Omental fat pad (tissue), 4 donors: ENCODE measurements at places on chromosomes 5 and 9.

GRCh38 chr5:44862808-44863207 lies 54.1 kb downstream of the MRPS30 start:
- DNase-seq, result no peak

DNA sequence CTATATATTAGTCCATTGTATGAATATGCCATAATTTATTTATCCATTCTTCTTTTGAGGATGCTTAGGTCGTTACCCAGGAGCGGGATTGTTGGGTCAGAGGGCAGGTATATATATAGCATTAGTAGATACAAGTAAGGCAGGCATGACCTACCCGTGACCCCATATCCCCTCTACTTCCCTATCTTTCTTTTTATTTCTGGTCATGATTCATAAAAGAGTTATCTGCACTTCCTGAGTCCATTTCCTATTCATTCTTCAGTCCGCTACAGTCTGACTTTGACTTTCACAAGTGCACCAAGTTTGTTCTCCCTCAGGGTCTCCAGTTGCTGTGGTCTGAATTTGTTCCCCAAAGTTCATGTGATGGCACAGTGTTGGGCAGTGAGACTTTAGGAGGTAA lies 6.9 kb downstream of the RHOBTB3 start:
- DNase-seq, result no peak

DNA sequence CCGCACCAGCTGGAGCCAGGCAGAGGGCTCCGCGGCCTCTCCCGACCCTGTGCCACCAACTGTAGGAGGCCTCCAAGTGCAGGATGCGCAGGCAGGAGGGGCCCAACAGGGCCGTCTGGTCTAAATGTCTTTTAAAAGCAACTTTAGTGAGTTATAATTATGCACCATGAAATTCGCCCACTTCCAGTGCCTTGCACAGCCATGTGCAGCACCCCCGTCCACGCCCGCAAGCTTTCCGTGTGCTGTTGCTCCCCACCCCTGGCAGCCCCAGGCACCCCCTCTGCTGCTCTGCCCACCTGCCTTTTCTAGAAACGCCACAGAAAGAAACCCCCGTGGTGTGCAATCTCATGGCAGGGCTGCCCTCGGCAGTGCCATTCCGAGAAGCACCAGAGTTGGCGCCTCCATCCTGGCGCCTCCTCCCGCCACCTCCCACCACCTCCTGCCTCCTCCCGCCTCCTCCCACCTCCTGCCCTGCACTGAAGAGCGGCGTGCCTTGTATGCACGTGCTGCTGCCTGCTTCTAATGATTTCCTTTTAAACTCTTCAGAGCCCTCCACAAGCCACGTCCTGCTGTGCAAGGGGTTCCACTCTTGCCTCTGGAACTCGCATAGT lies 7.5 kb upstream of the SLC6A18 start:
- no peak for DNase-seq

DNA sequence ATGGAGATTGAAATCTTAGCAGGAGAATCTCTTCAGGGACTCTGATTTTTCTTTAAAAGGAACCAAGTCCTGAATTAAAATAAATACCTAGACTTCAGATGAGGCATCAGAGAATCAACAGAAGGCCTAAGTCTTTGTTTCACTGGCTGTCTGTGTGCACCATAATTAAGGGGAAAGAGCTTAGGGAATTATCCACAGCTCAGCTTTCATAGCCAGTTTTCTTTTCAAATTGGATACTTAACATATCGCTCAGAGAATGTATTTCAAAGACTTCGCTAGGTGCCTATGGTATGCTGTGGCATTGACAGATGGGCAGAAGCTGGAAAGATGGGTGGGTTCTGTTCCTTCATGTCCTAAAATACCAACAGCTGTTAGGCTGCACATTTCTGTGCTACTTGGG lies 325.8 kb downstream of the TMEM38B start:
- no peak for DNase-seq

- no peak for DNase-seq
Measured at GRCh38 chr9:114119242-114120191, 20.4 kb upstream of the KIF12 start.

- DNase-seq, result no peak
Measured at GRCh38 chr5:14726066-14726838, 61.7 kb downstream of the OTULIN start.
